PC-3 (cell line): ENCODE measurements at places on chromosomes 1 and 21. TPM values are rescaled to one million over a fixed set of nuclear protein-coding genes. Genes with fewer than 3 reads are reported as not detected.
A peak's percentile ranks its signal among the peaks of the same experiment; 100 is the strongest.

DNA sequence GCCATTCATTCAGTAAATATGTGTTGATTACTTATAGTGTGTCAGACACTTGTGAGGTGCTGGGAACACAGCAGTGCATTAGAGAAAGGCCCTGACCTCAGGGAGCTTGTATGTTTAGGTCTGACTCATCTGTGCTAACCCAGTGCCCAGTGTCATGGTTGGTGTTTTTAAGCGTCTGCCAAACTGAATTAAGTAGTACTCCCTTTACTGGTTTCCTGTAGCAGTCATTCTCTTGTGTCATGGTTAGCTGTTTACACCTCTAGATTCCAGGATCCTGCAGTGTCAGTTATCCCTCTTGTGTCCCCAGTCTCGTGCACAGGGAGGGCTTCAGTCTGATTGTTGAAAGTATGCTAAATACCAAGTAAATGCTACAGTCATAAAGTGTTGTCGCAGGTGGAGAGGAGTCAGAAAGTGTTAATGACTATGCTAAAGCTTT, 14.2 kb downstream of the UCK2 start:
- no peaks in the 10 kb centered on the region for H3K27me3 ChIP-seq
- peaks cover 25% of the 10 kb centered on the region for H3K4me1 ChIP-seq
- peak overlapping the region; percentile 5; the same call in 1 of the 2 replicates for H3K27ac ChIP-seq
- peak; percentile 71 for DNase-seq
- no peak overlapping the region for H3K4me3 ChIP-seq

GRCh38 chr21:45301521-45302081, 13.9 kb upstream of the POFUT2 start:
- no peak for DNase-seq
- H3K4me1 ChIP-seq = peaks cover 4% of the 10 kb centered on the region
- no peak overlapping the region for H3K4me3 ChIP-seq
- H3K36me3 ChIP-seq = no peaks in the 10 kb centered on the region

GRCh38 chr1:180218806-180219765, 11.0 kb upstream of the LHX4 start:
- H3K36me3 ChIP-seq = no peaks in the 10 kb centered on the region
- no peaks in the 10 kb centered on the region for H3K27me3 ChIP-seq
- H3K4me1 ChIP-seq = no peaks in the 10 kb centered on the region
- no peak overlapping the region for H3K27ac ChIP-seq
- no peak overlapping the region for H3K4me3 ChIP-seq

DNA sequence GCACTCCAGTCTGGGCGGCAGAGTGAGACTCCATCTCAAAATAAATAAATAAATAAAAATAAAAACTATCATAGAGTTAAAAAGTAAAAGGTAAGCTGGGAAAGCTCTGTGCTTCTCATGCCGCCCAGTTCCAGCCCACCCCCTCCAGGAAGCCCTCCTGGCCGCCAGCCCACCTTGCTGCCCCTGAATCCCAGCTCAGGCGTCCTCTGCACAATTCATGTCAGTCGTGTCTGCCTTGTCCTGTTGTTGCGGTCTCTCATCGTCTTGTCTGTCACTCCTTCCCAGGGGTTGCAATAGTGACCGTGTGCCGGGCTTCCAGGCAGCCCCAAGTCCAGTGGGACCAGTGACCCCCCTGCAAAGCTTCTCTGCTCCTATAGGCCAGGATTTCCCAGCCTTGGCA, 44.1 kb downstream of the RSPH1 start:
- H3K27me3 ChIP-seq = no peaks in the 10 kb centered on the region
- H3K36me3 ChIP-seq = no peaks in the 10 kb centered on the region
- H3K27ac ChIP-seq = no peak overlapping the region
- H3K4me1 ChIP-seq = peaks cover 3% of the 10 kb centered on the region
- no peak overlapping the region for H3K4me3 ChIP-seq

DNA sequence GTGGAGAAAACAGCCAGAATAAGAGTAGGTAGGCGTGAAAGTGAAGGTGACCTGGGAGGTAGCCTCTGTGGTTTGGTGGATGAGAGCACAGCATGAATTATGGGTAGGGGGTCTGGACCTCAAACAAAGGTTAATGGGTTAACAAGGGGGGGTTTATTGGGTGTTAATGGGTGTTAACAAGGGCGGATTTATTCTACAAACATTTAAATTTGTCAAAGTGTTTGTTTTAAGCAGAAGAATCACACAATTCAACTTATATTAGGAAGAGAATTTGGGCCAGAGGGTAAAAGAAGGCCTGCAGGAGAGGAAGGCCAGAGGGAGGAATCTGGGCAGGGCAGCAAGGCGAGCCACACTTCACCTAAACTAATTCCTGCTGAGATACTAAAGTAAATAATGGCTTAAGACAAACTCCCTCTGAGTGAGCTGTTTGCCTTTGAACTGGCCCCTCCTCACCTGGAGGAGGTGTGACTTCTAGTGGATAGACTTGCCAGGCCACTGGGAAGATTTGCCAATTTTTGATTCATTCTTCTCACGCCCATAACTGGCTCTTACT, 191.7 kb downstream of the GIPC2 start:
- H3K4me1 ChIP-seq = peaks cover 38% of the 10 kb centered on the region
- peak; percentile 98 for DNase-seq
- H3K4me3 ChIP-seq = no peak overlapping the region
- H3K36me3 ChIP-seq = peaks cover 8% of the 10 kb centered on the region; the same call in 1 of the 2 replicates
- H3K27me3 ChIP-seq = no peaks in the 10 kb centered on the region

GRCh38 chr21:43836616-43837015, 28.4 kb upstream of the AGPAT3 start:
- H3K4me1 ChIP-seq = no peaks in the 10 kb centered on the region
- no peaks in the 10 kb centered on the region for H3K27me3 ChIP-seq
- no peak overlapping the region for H3K4me3 ChIP-seq
- H3K36me3 ChIP-seq = no peaks in the 10 kb centered on the region
- H3K27ac ChIP-seq = no peak overlapping the region
- DNase-seq = no peak

GRCh38 chr1:223483511-223483910, 90.3 kb downstream of the CCDC185 start:
- DNase-seq = no peak
- no peak overlapping the region for H3K27ac ChIP-seq
- no peaks in the 10 kb centered on the region for H3K4me1 ChIP-seq
- H3K36me3 ChIP-seq = no peaks in the 10 kb centered on the region

DNA sequence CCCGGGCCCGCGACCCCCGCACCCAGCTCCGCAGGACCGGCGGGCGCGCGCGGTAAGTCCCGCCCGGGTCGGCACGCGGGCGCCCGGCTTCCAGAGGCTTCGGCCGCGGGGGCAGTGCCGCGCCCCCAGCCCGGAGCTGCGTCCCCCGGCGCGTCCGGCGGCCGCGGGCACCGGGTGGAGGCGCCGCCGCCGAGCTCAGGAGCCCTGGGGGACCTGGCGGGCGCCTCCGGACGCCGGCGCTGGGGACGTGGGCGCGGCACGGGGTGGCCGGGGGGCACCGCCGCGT, 227 bp downstream of the NBL1 start:
- H3K27ac ChIP-seq = no peak overlapping the region
- H3K27me3 ChIP-seq = no peaks in the 10 kb centered on the region

The IQCC gene
- 8.5 and 11.8 TPM in 2 replicates for total RNA-seq
